ENCODE measurements at places on chromosomes 12 and 14.
A peak's percentile ranks its signal among the peaks of the same experiment; 100 is the strongest.

- DNase-seq: no peak
Observed at GRCh38 chr14:105022276-105022670, 1.4 kb upstream of the CDCA4 start.

- DNase-seq: peak; percentile 44
Observed at GRCh38 chr14:23562822-23563472, 4.6 kb downstream of the AP1G2 start.

DNA sequence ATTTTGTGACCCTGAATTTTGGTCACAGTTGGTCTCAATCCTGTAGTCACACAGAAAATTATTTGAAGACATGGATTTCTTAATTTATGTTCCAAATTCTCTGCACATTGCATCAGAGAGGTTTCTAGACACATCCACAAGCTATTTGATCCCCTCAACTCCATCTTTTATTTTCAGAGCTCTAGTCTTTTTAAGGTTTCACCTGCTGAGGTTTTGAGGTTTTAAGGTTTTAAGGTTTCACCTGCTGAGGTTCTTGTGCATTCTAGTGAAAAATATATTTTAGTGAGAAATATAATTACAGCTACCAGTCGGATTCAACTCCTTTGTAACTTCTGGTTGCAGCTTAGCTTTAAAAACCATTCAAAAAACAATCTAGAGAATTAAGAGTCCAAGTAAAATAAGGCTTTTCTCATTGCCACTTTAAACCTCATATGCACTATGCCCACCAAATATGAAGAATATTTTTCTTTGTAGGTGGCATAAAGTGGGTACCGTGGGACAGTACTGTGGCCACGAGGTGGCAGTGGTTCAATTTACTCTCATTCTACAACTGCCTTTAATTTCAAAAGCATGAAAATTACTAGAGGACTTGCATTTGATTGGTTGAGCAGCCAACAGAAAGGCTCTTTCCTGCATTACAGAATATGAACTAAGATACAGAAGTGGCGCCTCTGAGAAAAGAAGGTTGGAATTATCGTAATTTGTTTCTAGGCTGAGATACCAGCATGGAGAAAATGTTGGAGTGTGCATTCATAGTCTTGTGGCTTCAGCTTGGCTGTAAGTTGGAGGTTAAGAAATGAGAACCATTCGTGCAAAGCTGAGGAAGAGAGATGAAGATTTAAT is 366.5 kb upstream of the OR4E1 start:
- DNase-seq: peak; percentile 3

DNA sequence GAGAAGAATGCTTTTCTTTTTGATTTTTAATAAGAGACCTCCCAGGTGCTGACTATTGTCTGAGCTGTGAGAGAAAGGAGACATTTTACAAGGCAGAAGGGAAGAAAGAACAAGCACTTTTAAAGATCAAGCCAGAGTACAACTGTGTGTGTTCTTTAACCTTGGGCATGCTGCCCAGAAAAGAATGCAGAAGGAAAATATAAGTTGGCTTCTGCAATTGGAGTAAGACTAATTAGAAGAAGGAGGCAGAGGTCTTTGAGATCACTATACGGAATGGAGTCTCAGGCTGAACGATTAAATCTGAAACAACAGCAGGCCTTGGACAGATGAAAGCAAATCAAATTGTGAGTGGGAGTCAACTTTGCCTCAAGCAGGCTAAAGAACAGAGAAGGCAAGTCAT is 230.5 kb downstream of the ATP23 start:
- no peak for DNase-seq

GRCh38 chr12:116996093-116996492 is 85.3 kb downstream of the FBXW8 start:
- DNase-seq: no peak

- DNase-seq: no peak
Observed at GRCh38 chr12:49227713-49228112, 37.2 kb upstream of the TUBA1C start.
